ENCODE measurements at places on chromosomes 5 and 9.

- DNase-seq: no peak
These were observed 896 bp downstream of the RIGI start for GRCh38 chr9:32524892-32525708.

DNA sequence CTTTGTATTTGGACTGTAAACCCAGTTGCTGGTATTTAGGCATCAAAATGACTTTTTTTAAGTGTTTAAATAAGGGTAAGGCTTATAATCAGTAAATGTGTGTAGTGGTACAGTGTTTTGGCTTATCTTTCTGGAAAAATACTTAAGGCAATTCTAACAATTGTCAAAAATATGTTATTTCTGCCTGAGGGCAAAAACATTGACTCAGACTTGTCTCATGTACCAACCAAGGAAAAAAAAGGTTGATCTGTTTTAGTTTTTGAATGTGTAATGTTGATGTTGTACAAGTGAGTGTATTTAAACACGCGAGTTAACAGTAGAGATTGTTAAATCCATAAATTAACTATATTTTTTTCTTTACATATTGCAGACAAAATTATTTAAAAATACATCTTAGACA lies 277.8 kb upstream of the TYRP1 start:
- DNase-seq: no peak

- no peak for DNase-seq
These were observed 234.1 kb downstream of the AUH start for GRCh38 chr9:91127653-91128052.

DNA sequence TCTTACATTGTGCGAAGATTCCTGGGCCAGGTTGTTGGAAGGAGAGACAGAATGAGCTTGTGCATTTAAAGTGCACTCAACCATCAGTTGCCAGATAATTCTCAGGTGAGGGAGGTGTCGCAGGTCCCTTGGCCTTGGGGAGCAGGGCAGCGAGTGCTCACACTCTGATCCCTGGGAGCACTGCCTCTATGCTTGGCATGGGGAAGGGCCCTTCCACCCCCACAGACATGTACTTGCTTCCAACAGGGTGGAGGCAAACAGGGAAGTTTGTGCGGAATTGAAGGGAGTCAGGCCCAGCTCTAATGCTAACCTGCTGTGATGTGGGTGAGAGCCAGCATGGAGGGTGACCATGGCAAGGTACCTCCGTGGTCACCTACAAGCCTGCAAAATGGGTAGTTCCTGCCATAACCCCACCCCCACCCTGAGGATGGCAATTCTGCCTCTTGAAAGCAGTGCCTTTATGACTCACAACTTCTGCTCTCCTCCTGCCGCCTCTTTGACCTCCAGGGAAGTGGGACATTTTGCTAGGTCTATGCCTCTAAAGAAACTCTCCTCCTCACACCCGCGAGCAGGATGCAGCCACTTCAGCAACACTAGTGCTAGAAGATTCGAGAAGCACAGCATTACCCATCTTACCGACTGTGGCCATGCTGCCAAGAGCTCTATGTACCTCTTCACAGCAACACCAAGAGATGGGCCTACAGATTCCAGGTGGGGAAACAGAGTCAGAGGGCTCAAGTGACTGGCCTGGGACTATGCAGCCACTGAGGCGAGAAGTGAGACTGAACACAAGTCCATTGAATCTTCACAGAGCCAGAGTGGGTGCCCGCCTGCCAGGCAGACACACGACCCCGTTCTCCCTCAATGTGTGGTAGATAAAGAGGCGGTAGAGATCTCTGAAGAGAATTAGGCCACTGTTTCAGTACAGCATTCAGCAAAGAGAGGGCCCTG lies 22.1 kb upstream of the SLC25A51 start:
- DNase-seq: no peak

- no peak for DNase-seq
These were observed 398.6 kb downstream of the PSAT1 start for GRCh38 chr9:78695519-78695918.
